ENCODE measurements at places on chromosomes 13 and 19. TPM values are rescaled to one million over a fixed set of nuclear protein-coding genes. Genes with fewer than 3 reads are reported as not detected.

PABPC3 gene
- total RNA-seq, result 0.51 TPM

DNA sequence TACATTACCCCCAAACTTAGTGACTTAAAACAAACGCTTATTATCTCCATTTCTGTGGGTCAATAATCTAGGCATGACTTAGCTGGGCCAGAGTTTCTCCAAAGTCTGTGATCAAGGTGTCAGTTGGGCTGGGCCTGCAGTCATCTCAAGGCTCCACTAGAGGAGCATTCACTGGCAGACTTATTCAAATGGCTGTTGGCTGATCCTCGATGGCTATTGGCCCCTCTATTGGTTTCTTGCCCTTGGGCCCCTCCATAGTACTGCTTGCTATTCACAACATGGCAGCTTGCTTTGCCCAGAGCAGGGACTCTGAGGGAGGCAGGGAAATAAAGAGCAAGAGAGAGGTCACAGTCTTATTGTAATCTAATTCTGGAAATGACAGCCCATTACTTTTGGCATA lies 57.6 kb downstream of the RCBTB2 start:
- no peaks in the 10 kb centered on the region for H3K36me3 ChIP-seq
- no peaks in the 10 kb centered on the region for H3K4me1 ChIP-seq
- no peak overlapping the region for H3K27ac ChIP-seq
- no peak overlapping the region for H3K4me3 ChIP-seq
- no peaks in the 10 kb centered on the region for H3K27me3 ChIP-seq

DNA sequence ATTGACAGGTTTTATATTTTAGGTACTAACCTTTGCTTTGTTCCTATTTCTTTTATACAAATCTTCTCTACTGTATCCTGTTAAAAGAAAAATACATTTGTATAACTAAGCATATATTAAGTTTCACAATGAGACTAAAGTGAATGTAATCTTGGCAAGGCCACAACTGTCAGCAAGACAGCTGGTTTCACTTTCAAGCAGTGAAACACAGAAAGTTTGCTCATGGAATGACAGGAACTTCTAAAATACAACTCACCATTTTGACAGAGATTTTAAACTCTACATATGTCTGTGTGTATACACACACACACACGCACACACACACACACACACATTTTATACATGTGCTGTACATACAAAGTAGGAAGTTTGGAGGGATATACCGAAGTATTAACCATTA lies 53.3 kb downstream of the PARP4 start:
- H3K4me3 ChIP-seq, result no peak overlapping the region
- peaks cover 19% of the 10 kb centered on the region for H3K36me3 ChIP-seq
- H3K27me3 ChIP-seq, result no peaks in the 10 kb centered on the region
- peak; percentile 94 for DNase-seq
- H3K4me1 ChIP-seq, result no peaks in the 10 kb centered on the region

GRCh38 chr13:72545030-72545719 lies 182.3 kb downstream of the MZT1 start:
- H3K27me3 ChIP-seq, result no peaks in the 10 kb centered on the region
- H3K27ac ChIP-seq, result no peak overlapping the region
- DNase-seq, result no peak
- H3K4me1 ChIP-seq, result no peaks in the 10 kb centered on the region

- H3K27me3 ChIP-seq, result no peaks in the 10 kb centered on the region
- no peaks in the 10 kb centered on the region for H3K36me3 ChIP-seq
- no peak overlapping the region for H3K4me3 ChIP-seq
- H3K4me1 ChIP-seq, result no peaks in the 10 kb centered on the region
- no peak for DNase-seq
- H3K27ac ChIP-seq, result no peak overlapping the region
These were observed 15.6 kb upstream of the KCNC3 start for GRCh38 chr19:50344661-50345318.

- peak overlapping the region; percentile 91 for H3K27ac ChIP-seq
- H3K4me1 ChIP-seq, result no peaks in the 10 kb centered on the region
- H3K27me3 ChIP-seq, result no peaks in the 10 kb centered on the region
- peak; percentile 54 for DNase-seq
- H3K36me3 ChIP-seq, result peaks cover 14% of the 10 kb centered on the region
These were observed 575 bp downstream of the SHFL start for GRCh38 chr19:10086591-10087192.

GRCh38 chr19:33297401-33298145 lies 4.8 kb downstream of the CEBPA start:
- no peak for DNase-seq
- H3K27me3 ChIP-seq, result peaks cover 6% of the 10 kb centered on the region
- H3K4me3 ChIP-seq, result no peak overlapping the region

DNA sequence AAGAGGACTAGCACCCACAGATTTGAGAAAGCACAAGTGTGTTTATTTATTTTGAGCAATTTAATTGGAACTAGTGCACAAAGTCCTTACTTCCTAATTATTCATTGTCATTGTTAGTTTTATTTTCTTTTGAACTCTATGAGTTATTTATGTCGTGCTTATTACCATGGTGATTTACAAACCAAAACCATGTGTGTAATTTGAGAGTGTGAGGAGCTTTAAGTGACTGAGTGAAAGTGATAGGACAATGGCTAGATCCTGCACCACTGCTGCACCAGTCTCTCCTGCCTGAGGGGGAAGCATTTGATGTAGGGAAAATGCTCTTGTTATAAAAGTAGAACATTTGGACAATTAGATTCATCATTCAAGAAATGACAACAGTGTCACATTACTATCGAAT lies 172.3 kb upstream of the KLF12 start:
- peak; percentile 22 for DNase-seq
- H3K36me3 ChIP-seq, result no peaks in the 10 kb centered on the region
- no peaks in the 10 kb centered on the region for H3K27me3 ChIP-seq
- H3K4me3 ChIP-seq, result no peak overlapping the region
- H3K4me1 ChIP-seq, result no peaks in the 10 kb centered on the region

DNA sequence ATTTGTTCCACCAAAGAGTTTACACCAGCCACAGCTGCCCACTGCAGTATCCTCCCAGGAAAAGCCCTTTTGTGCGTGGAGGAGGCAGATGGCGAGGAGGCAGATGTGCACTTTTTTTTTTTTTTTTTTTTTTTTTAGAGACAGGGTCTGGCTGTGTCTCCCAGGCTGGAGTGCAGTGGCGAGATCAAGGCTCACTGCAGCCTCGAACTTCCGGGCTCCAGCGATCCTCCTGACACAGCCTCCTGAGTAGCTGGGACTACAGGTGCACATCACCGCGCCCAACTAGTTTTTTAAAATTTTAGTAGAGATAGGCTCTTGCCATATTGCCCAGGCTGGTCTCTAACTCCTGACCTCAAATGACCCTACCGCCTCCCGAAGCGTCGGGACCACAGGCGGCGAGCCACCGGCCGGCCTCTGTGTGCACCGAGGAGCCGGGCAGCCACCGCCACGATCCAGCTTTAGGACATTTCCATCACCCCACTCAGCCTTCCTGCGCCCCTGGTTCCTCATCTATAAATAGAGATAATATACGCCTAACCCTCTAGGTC lies 563 bp upstream of the PDCD5 start:
- H3K27ac ChIP-seq, result no peak overlapping the region
- no peaks in the 10 kb centered on the region for H3K36me3 ChIP-seq
- peaks cover 3% of the 10 kb centered on the region for H3K4me1 ChIP-seq

DNA sequence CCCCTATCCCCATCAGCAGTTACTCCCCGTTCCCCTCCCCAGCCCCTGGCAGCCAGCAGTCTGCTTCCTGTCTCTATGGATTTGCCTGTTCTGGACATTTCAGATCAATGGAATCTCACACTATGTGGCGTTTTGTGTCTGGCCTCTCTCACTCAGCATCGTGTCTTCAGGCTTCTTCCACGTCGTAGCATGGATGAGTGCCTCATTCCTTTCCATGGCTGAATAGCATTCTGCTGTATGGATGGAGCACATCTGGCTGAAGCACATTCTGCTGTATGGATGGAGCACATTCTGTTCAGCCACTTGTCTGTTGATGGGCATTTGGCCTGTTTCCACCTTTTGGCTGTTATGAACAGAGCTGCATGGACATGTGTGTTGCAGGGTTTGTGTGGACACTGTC lies 29.5 kb downstream of the CRTC1 start:
- H3K4me1 ChIP-seq, result peaks cover 18% of the 10 kb centered on the region
- peaks cover 4% of the 10 kb centered on the region for H3K36me3 ChIP-seq
- DNase-seq, result peak; percentile 83
- no peak overlapping the region for H3K27ac ChIP-seq
- no peaks in the 10 kb centered on the region for H3K27me3 ChIP-seq

GRCh38 chr13:81686877-81687276 lies 1346.0 kb upstream of the SPRY2 start:
- no peak for DNase-seq
- no peaks in the 10 kb centered on the region for H3K27me3 ChIP-seq
- H3K4me3 ChIP-seq, result no peak overlapping the region

UHRF1 gene
- total RNA-seq, result 4.9 TPM

DNA sequence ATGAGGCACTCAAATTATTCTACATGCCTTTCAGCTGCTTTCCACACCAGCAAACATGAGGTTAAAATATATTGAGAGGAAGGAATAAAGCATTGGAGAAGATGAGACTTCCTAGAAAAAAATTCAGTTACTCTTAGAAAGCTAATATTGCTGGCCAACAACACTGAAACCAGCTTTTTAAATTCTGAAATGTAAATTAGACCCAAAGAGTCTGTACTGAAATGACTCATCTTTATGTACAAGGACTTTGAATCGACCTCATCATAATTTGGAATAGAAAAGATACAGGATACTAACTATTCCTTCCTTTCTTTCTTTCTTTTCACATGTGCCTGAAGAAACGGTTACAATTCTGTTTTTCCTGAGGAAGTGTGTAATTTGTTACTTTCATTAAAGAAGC lies 6.5 kb upstream of the HSPH1 start:
- no peak overlapping the region for H3K27ac ChIP-seq
- no peaks in the 10 kb centered on the region for H3K27me3 ChIP-seq
- DNase-seq, result no peak

DNA sequence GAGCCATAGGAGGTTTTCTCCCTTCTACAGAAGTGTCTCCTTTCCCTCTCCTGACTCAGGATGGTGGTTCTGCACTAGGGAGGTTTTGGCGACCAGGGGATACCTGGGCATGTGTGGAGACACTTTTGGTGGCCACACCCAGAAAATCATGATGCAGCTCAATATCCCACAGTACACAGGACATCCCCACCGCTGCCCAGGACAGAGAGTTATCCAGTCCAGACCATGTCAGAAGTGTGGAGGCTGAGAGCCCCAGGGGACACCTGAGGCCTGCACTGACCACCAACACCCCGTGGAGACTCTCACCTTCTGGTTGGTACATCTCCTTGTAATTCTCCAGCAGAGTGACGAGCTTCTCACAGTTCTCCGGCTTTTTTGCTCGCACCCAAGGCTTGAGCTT lies 16.6 kb downstream of the PEG3 start:
- no peak for DNase-seq
- H3K4me3 ChIP-seq, result no peak overlapping the region
- H3K4me1 ChIP-seq, result no peaks in the 10 kb centered on the region

DNA sequence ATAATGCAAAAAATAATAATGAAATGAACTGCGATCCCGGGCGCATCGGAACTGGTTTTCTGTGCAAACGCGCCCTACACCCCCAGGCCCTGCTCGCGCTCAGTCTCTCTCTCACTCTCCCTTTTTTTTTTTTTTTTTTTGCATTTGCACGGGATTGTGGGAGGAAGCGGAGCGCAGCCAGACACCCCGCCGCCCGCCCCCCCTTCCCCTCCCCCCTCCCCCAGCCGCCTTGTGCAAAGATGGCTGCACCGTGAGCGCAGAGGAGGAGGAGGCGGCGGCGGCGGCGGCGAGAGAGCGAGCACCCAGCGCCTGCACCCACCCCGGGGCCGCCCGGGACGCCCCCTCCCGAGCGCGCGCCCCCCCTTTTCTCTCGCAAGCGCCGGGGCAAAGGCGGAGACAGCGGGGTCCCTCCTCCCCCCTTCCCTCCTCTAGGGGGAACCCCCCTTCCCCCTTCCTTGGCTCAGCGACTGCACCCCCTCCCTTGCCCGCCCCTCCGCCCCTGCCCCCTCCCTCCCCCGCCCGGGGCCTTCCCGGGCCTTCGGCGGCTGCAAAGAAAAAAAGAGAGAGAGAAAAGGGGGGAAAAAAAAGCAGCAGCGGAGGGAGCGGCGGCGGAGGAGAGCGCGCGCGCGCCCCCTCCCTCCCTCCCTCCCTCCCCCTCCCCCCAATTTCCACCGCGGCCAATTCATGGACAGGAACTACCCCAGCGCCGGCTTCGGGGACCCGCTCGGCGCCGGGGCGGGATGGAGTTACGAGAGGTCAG lies at the start of gene PRR12:
Gene PRR12 (plus strand): TSS at position 212 of the 760 bp plus-strand sequence. CDS start 473 bp downstream, at position 685.
- H3K27me3 ChIP-seq, result no peaks in the 10 kb centered on the region
- H3K4me3 ChIP-seq, result peak within 1 kb of the TSS; percentile 70
- peaks cover 3% of the 10 kb centered on the region for H3K4me1 ChIP-seq
- peak; percentile 87 for DNase-seq

LENG9 gene
- total RNA-seq, result 13.8 TPM

DNA sequence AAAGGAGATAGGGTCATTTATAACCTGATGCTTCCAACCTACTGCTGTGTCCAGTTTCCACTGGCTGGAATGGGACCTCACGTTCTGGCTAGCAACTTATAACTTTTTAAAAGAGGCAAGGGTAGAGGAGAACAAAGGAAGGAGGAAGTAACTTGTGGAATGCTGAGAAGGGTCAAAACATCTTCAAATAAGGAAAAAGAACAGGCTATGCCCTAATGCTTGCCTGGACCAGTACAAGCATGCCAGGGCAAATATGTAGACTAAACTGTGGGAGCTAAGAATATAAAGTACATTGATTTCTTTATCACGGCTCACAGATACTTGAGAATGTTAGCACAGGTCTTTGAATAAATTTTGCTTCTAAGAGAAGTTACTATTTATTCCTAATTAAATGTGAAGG lies 1.5 kb upstream of the ZNF561 start:
- H3K4me3 ChIP-seq, result no peak overlapping the region
- no peaks in the 10 kb centered on the region for H3K27me3 ChIP-seq
- peaks cover 20% of the 10 kb centered on the region for H3K36me3 ChIP-seq
- no peak overlapping the region for H3K27ac ChIP-seq

DNA sequence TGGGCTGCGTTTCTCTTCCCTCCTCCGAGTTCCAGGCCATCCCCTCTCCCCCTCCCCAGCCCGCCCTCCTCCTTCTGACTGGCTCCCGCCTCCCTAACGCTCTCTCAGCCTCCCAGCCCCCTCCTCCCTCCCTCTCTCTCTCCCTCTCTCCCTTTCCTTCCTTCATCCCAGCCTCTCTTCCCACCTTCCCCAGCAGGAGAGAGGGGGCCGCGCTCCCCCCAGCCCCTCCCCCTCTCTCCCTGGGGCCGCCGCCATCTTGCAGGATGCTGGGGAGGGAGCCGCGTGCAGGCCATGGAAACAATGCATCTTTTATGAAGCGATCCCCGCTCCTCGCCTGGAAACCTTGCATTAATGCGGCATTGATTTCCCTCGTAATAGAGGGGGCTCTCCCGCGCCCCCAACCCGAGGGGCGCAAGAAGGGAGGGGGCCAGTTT lies 42.6 kb upstream of the ADGRL1 start:
- H3K36me3 ChIP-seq, result no peaks in the 10 kb centered on the region
- H3K4me1 ChIP-seq, result no peaks in the 10 kb centered on the region
- H3K4me3 ChIP-seq, result no peak overlapping the region
- no peaks in the 10 kb centered on the region for H3K27me3 ChIP-seq
